ENCODE measurements at places on chromosomes 3 and 15. TPM values are rescaled to one million over a fixed set of nuclear protein-coding genes. Genes with fewer than 3 reads are reported as not detected.

DNA sequence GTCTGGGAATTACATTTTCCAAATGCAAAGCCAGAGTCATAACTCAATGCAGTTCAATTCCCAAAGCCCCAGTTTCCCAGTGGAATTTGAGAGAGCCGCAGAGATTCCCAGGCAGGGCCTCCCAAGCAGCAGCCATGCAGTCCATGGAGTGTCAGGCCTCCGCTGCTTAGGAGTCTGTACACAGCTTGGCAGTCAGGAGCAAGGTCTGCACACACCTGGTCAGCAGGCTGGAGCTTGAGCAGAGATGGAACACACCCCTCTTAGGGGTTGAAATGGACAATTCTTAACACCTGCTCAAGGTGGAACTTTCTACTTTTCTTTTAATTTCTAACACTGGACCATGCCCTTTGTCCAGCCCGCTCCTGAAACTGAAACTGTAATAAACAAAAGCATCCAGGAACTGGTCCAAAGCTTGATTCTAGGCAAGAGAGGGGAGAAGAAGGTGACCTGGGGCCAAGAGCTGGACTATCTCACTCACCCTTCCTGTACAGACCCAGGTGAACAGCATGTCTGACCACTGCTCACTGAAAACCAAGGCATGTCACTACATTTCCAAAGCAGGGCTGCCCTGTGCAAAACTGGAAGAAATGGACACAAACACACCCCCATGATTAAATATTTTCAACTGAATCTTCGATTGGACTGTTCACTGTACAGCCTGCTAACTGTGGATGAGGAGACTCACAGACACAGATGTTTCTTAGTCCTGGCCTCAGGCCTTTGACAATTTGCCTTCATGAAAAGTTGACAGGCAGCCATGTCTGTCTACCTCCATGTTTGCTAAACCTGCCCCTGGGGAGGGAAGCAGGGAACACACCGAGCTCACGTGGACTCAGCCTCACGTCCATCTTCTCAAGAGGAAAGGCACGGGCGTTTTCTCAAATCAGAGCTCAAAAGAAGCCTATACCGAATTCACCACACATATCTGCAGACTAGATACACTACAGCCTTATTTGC lies 48.6 kb upstream of the DUSP7 start:
- DNase-seq, result no peak

DNA sequence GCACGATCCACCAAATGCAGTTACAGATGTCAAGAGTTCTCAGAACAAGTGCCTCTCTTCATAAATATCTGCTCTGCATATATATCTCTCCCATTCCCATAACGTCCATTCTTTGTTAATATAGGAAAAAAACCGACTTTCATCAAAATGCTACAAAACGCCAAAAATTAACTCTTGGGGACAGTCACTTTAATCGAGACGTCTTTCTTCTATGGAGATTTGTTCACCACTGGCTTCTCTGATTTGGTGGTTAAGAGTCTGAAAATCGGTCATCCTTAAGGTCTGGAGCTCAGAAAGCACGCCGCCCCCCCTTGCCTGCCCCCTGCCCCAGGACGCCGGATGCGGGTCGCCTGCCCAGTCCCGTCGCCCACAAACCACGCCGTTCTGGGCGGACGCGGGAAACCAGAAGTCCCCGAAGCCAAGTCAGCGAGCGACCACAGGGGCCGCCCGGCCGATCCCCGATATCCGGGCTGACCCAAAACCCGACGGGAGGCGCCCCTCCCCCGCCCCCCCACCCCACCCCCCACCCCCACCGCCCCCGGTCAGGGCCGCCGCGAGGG lies 252.7 kb downstream of the TJP1 start:
- DNase-seq, result no peak

The CACNA2D2 gene
- 14.6 TPM for polyA plus RNA-seq

- DNase-seq, result no peak
Measured at GRCh38 chr3:136919799-136920580, 37.8 kb upstream of the IL20RB start.

The FOXB1 gene
- polyA plus RNA-seq, result not detected

The CLRN1 gene
- not detected for polyA plus RNA-seq

DNA sequence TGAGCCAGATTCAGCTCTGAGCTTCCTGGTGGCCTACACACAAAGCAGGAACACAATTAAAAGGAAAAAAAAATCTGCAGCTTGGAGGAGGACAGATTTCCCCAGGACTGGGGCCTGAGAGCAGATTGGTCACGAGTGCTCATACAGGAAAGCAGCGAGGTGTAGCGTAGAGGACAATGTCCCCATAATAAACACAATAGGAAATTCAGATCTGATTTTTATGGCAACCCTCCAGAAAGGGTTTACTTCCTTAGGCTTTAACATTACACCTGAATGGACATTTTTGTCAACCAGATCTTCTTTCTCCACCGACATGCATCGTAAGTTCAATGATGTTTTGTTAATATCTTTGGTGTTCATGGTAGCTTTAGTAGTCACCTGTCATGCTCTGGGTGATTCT lies 23.3 kb downstream of the SLC6A20 start:
- no peak for DNase-seq

GRCh38 chr3:72480366-72480765 lies 367.9 kb downstream of the SHQ1 start:
- no peak for DNase-seq

- DNase-seq, result no peak
Measured at GRCh38 chr15:65518633-65519285, 1.3 kb upstream of the DPP8 start.

The HYAL2 gene
- polyA plus RNA-seq, result 53.6 TPM

DNA sequence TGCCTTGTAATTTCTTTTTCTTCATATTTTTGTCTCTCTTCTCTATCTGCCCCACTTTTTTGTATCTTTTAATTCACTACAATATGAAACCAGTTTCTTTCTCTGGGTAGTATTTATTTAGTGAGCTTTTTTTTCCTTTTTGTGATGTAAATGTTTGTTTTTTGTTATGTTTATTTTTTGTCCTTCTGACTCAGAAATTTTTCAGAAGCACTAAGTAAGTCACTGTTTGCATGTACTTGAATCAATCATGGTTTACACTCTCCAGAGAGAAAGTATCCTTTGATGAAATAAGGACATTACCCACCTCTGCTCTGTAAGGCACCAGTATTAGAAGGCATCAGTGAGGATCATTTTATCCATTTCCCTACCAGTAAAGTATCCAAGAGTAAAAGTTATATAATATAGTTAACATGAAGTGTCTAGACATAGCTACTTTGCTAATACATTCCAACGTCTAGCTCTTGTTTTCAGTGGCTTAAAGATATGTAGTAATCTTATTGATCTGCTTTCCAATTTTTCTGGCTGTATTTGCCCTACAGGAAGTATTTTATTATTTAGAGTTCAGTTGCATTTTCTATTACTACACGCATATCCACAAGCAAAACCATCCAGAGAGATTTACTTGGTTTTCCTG lies 25.4 kb downstream of the FILIP1L start:
- no peak for DNase-seq

DNA sequence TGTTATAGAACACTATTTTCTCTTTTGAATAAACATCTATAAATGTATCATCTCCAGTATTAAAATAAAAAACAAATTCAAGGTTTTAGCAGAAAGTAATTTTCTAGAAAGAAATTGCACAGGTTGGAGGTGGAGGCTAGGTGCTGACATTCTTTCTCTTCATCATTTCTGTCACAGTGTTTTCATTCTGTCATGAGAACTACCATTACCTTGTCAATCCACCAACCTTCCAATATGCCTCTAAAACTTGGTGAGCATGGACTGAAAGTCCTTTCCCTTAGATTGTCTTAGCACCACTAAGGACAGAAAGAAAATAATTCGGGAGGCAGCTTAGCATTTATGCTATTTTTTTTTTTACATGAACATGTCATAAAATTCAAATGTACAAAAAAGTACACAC lies 596.2 kb upstream of the DPPA4 start:
- DNase-seq, result no peak

DNA sequence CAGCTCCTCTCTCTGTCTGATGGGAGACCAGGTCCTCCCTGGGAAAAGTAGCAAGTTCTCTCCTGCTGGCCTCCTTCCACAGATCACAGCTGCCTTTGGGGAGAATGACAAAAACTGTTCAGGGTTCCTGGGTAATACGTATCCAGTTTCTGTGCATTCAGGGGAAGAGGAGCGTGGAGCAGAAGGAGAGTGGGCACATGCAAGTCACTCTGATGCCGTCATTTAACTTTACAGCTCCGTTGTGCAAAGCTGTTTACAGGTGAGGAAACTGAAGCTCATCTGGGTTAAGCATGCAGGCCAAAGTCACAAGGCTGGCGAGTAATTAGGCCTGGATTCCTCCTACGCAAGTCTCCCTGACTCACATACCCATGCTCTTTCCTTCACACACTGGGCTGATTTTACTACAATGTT lies 7.5 kb upstream of the TM4SF1 start:
- no peak for DNase-seq

DNA sequence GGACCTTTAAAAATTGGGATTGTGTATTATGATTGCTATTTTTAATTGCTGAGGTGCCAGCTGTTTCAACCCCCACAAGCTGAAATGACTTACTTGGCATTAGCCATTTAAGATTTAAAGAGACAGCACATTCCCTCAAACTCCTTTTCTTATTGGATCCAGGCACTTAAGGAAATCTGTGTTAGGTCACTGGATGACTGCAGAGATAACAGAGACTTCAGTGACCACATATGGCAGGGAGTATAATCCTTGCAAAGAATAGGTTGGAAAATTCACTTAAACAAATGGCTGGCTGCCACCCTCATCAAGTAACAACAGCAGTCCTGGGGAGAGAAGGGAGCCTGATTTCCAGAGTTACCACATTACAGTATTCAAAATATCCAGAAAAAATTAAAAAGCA lies 66.6 kb downstream of the SLMAP start:
- no peak for DNase-seq

- DNase-seq, result no peak
Measured at GRCh38 chr15:66290518-66290917, 2.9 kb upstream of the DIS3L start.

- no peak for DNase-seq
Measured at GRCh38 chr3:139448104-139448503, 28.2 kb downstream of the RBP2 start.

DNA sequence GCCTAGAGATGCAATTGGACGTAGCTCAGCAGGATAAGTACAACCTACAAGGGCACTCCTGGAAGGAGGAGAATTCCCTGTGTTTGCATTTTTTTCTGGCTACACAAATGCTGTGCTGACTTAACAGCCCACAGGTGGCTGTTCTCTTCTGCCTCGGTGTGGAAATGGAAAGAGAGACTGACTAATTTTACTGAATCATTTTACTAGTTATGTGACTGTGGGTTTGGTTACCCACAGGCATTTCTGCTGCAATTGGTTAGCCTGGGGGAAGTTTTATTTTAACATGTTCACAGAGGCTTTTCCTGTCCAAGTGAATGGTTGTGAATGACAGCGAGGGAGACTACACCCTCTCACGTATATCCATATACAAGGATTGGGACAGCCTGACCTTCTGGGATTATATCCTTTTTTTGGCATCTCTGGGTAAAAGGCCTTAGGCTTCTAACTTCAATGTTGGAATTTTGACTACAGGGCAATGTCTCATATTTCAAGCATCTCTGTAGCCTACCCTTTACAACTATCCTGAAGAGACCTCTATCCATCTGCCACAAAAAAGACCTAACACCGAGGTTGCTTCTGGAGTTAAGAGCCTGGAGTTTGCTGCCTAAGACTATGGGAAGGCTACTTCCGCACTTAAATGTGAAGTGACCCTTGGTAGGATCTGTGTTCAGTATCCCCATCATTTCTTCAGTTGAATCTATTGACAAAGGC lies 67.2 kb upstream of the TP63 start:
- no peak for DNase-seq

GRCh38 chr15:76753771-76754170 lies 151.4 kb downstream of the SCAPER start:
- DNase-seq, result no peak
